Stimulated activated CD8-positive, alpha-beta memory T cell treated with anti-CD3 and anti-CD28 coated beads, Interleukin-4, amount 100 ng/mL, for 4 hours (primary cell): ENCODE measurements at places on chromosomes 1 and 21.

- DNase-seq = no peak
Measured at GRCh38 chr21:35748678-35749314, 311.5 kb downstream of the SETD4 start.

DNA sequence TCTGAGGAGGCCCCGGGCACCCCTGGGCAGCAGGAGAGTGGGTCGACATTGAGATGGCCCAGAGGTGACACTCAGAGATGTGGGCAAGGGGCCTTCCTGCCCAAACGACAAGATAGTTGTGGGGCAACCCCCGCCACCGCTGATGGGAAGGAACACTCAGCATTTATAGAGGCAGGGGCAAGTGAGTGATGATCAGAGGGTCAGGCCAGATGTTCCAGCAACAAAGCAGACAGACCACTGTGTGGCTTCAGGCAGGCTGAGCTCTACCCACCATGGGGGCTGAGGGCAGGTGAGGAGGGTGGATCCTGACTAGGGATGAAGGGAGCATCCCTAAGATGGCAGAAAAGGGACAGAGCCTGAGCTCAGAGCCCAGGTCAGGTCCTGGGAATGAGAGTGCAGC, 362.7 kb downstream of the PTPRU start:
- DNase-seq = no peak

- no peak for DNase-seq
Measured at GRCh38 chr1:205915354-205915990, 27.8 kb downstream of the SLC26A9 start.

DNA sequence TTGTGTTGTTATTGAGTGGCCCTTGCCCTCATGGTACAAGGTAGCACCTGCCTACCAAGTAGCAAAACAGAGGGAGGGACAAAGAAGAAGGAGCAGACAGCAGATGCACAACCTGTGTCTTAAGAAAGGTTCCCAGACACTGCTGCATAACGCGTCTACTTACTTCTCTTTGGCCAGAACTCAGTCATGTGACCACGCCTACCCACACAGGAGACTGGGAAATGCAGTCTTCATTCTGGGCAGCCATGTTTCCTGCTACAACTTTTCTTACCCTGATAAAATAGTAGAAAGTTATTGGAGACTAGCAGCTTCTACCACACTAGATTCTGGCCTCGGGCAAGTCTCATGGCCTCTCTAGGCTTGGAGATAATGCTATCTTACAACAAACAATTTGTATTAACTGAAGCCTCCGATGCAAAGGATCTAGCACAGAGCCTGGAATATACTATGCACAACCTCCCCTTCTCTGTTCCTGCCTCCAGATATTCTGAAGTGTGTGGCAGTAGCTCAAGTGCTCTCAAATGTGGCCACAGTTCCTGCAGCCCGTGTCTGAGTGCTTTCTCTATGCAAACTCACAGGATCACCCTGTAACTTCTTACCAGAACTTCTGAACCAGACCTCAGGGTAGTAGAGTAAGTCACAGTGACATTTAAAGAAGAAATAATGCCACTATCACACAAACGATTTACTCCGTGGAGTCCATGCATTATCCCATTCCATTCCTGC, 34.1 kb upstream of the BTG2 start:
- DNase-seq = no peak

DNA sequence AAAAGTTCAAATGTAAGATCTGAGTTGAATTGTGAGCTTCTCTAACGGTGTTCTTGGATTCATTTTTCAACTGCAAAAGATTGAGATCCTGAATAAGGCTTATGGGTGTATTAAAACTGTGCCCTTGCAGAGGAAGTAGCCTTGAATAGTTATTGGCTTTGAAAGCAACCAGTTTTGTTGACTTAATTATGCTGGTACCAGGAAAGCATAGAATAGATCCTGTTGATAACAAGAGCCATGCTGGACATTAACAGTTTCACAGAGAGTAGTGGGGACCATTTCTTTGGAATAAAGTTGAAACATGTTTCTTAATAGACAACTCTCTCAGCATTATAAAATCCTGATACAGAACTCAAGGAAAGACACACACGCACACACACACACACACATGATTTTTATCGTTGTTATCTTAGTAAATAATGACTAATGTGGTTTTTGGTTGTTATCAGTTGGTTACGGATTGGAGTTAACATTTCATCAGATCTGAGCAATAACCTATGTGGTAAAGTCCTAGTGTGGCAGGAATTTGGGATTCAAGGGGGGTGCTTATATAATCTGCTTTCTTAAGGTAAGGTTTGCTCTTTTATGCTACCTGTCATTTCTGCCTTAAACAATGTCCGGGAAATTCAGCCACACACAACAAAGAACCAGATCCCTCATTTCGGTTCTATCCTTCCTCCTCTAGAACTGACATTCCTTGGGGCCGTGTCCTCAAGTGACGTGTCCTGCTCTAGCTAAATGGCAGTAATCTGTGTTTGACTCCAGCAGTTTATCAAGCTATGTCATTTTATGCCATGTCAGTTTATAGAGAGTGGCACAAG, 330.9 kb downstream of the CHRM3 start:
- no peak for DNase-seq

GRCh38 chr1:179082333-179082998, 596 bp downstream of the TOR3A start:
- no peak for DNase-seq

GRCh38 chr1:151790940-151791651, 796 bp upstream of the TDRKH start:
- DNase-seq = no peak

DNA sequence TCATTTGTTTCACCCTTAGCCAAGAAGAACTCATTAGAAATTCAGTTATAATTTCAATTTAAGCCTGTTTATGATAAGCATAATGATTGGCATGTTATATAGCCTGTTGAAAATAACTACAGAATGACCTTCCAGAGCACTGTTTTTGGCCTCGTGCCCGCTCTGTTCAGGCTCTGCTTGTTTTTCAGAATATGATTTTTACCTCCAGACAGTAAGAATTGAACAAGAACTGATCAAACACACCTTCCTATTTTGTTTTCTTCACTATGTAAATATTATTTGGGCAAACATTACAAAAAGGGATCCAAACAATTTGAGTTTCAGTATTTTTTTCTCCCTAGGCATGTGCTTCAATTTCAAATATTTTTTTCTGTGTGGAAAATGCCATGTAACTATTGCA, 48.1 kb upstream of the ANGPTL1 start:
- DNase-seq = no peak

DNA sequence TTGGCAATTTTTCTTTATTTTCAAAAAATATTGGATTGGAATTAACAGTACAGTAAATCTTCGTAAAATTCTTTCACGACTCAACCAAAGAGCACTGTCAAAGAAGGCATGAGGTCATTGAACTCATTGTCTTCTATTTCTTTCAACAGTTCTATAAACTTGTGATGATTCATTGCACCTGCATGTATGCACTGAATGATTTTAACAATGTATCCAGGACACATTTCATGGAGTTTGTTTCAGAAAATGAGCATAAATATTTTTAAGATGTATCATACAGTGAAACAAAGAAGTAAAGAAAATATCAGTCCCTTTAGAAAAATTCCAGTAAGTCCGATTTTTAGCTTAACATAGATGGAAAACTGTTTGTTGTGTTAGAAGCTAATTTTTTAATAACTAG, 33.6 kb upstream of the CD34 start:
- no peak for DNase-seq

- no peak for DNase-seq
Measured at GRCh38 chr21:40620386-40621145, 226.4 kb downstream of the DSCAM start.

GRCh38 chr1:237736372-237737029, 154.2 kb downstream of the ZP4 start:
- DNase-seq = no peak

GRCh38 chr1:223886516-223886921, 40.8 kb upstream of the TP53BP2 start:
- DNase-seq = no peak

- no peak for DNase-seq
Measured at GRCh38 chr21:25964015-25964414, 206.6 kb downstream of the APP start.

GRCh38 chr1:34406377-34406776, 229.7 kb downstream of the C1orf94 start:
- DNase-seq = no peak

DNA sequence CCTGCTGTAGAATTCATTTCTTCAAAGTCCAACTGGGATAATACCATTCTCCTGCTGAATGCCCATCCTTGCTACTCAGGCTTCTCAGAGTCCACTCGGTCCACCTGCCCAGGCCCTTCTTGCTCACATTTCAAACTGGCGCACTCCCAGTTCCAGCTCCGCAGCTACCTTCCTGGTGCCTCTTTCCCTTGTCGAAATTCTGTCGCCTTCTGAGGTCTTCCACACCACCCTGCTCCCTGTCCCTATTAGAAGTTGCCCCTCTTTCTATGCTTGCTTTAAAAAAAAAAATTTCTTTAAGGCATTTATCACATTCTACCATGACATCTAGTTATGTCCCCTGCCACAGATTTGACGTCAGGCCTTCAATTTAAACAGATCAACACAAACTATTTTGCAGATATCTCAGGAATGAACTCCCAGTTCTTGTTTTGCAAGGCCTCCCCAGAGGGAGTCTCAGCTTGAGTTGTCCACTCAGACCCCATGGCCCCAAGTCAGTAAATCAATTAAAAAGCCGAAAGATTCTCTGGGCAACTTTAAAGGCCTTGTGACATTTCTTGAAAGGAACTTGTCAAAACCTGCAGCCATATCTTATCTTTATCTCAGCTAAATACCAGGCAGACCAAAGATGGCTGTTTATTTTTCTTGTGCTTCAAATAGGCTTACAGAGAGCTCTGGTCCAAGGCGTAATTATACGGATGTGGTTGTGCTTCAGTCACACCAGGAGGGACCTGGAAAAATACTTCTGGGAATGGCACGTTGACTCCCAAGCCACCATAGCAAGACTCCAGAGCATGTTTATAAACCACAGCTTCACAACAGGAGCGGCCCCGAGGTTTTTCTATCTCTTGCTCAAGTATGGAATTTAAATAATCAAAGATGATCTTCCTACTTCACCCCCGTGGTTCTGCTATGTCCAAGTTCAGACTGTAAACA, 2.2 kb downstream of the FAM89A start:
- DNase-seq = no peak

GRCh38 chr1:28893403-28894102, 20.8 kb upstream of the EPB41 start:
- DNase-seq = no peak

GRCh38 chr1:181985936-181986906, 75.3 kb downstream of the ZNF648 start:
- DNase-seq = no peak

DNA sequence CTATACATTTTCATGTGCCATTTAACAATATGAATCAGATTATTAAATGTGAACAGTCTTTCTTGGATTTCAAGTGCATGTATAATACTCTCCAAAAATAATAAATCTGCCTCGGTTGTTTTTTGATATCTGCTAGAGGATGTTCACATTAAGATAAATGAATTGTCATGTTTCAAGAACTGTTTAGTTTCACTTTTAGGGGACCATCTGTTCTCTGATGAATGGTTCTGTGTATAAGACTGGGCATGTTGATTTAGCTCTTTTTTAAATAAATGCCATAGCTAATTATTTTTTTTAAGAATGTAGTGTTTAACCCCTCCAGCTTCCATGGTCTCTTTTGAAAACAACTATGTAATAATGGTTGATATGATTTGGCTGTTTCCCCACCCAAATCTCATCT, 1245.1 kb upstream of the ADGRL4 start:
- DNase-seq = no peak

GRCh38 chr1:213124590-213124989, 73.5 kb downstream of the RPS6KC1 start:
- DNase-seq = no peak

GRCh38 chr21:40915114-40915513, 68.2 kb upstream of the DSCAM start:
- DNase-seq = no peak

GRCh38 chr1:221691261-221691660, 50.6 kb downstream of the DUSP10 start:
- DNase-seq = no peak
